AG10803 (cell line): ENCODE measurements at places on chromosomes 3 and 15.

DNA sequence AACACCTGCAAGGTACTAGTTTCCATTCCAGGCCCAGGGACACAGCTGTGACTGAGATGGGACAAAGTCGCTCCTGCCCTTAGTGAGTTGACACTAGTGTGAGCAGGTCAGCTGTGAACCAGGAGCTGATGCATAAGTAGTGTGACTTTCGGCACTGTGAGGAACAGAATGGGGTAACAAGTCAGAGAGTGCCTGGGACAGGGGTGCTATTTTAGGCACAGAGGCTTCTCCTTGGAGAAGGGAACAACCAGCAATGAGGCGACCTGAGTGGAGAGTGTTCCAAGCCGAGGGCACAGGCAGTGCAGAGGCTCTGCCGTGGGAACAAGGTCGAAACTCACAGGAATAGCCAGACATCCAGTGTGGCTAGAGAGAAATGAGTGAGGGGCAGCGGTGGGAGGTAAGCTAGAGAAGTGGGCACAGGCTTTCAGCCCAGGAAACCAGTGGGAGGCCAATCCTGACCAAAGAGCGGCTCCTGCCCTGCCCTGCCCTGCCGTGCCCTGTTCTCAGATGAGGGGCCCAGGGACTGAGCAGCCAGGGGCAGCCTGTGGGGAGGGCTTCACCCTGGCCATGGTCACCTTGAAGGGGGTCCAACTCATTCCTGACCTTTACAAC, 14.2 kb downstream of the DNAH1 start:
- DNase-seq, result no peak

- no peak for DNase-seq
Observed at GRCh38 chr15:42576040-42576594, 711 bp downstream of the STARD9 start.

GRCh38 chr15:38242055-38242454, 10.6 kb upstream of the SPRED1 start:
- no peak for DNase-seq

DNA sequence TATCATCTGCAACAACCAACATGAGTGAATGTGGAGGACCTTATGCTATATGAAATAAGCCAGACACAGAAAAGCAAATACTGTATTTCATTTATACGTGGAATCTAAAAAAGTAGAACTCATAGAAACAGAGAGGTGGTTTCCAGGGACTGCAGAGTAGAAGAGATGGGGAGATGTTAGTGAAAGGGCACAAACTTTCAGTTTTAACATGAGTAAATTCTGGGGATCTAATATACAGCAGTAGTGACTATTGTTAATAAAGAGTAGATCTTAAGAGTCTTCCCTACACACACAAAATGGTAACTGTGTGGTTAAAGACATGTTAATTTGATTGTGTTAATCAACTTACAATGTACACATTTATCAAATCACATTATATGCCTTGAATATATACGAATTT, 20.9 kb upstream of the MELTF start:
- no peak for DNase-seq

DNA sequence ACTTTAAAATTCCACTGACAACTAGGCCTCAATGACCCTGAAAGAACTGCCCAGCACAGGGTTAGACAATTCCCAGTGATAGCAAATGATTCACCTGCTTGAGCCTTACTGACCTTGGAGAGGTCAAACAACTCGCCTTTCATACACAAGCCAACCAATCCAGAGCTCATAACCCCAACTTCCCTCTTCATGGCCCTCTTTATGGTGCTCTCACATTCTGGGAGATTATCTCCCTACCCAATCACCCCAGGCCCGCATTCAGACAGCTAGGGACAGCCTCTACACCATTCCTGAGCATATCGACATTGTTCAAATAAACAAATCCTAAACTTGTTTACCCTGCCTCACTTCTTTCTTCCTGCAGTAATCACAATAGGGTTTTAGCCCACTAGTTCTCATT, 32.2 kb upstream of the COLQ start:
- DNase-seq, result no peak

DNA sequence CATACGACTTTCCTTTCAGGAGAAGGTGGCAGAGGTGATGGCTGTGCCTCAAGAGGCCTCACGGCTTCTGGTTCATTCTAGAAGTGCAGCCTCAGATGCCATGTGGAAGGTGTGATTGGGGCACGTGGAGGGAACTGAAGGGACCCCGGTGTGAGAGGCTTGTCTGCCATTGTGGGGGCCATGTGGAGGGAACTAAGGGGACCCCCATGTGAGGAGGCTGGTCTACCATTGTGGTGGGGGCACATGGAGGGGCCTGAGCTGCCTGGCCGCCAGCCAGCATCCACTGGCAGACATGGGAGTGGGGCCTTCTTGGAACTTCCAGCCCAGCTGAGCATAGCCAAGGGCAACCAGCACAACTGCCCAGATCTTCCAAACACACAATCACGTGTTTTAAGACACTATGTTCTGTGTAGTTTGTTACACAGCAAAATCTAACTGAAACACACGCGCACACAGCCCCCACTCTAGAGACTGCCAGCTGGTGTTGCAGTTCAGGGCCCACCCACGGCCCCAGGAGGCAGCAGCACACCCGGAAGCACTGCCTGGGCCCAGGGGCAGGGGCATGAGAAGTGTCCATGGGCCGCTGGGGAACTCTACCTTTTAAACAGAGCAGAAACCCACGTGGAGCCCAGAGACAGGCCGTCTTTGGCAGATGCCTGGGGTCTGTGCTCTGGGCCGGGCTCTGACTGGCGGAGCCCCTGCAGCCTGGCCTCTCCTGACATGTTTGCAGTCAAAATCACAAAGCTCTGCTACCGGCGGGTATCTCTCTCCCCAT, 66.8 kb downstream of the IQSEC1 start:
- DNase-seq, result no peak

- peak; percentile 82 for DNase-seq
Observed at GRCh38 chr3:169112153-169112892, 551.2 kb downstream of the MECOM start.

- peak; percentile 82 for DNase-seq
Observed at GRCh38 chr3:195259154-195259474, 11.8 kb downstream of the XXYLT1 start.
